Glutamatergic neuron (in vitro differentiated cells): ENCODE measurements at places on chromosomes 2 and 18. TPM values are rescaled to one million over a fixed set of nuclear protein-coding genes. Genes with fewer than 3 reads are reported as not detected.
A peak's percentile ranks its signal among the peaks of the same experiment; 100 is the strongest.

- no peak overlapping the region for H3K4me3 ChIP-seq
- no peak for DNase-seq
- H3K27ac ChIP-seq, result no peak overlapping the region
- peaks cover 4% of the 10 kb centered on the region for H3K4me1 ChIP-seq
- peaks cover 17% of the 10 kb centered on the region for H3K36me3 ChIP-seq
Measured at GRCh38 chr2:98715812-98716451, 15.0 kb downstream of the MGAT4A start.

GRCh38 chr2:134679745-134680144 is 39.1 kb downstream of the TMEM163 start:
- peaks cover 5% of the 10 kb centered on the region for H3K27me3 ChIP-seq
- no peaks in the 10 kb centered on the region for H3K36me3 ChIP-seq
- peaks cover 30% of the 10 kb centered on the region for H3K4me1 ChIP-seq
- no peak overlapping the region for H3K27ac ChIP-seq
- H3K4me3 ChIP-seq, result no peak overlapping the region

DNA sequence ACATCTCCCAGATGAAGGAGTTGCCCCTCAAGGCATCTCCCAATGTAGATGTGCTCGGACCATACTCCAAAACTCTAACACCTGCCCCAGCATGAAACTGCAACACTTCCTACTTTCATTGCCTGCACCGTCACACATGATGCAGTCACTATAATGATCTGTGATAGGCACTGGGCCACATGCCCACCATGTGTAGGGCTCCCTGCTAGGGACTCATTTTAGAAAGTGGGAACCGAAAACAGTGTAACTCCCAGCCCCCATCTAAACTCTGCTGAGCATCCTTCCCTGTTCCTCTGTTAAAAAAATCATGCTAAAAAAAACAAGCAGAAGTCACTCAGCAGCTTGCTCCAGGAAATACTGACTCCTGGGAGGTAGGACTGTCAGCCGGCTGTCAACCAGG is 496.1 kb upstream of the RAB6C start:
- peak overlapping the region; percentile 16 for H3K4me3 ChIP-seq
- no peaks in the 10 kb centered on the region for H3K27me3 ChIP-seq
- DNase-seq, result no peak
- no peaks in the 10 kb centered on the region for H3K36me3 ChIP-seq

GRCh38 chr2:37966326-37966725 is 41.2 kb downstream of the RMDN2 start:
- H3K4me1 ChIP-seq, result no peaks in the 10 kb centered on the region
- no peak overlapping the region for H3K27ac ChIP-seq
- H3K27me3 ChIP-seq, result peaks cover 10% of the 10 kb centered on the region

GRCh38 chr2:85719609-85720240 is 25.6 kb downstream of the GNLY start:
- H3K4me1 ChIP-seq, result peaks cover 14% of the 10 kb centered on the region
- H3K27me3 ChIP-seq, result peaks cover 4% of the 10 kb centered on the region
- no peak overlapping the region for H3K4me3 ChIP-seq
- peaks cover 5% of the 10 kb centered on the region for H3K36me3 ChIP-seq

CCDC74A gene
- 0.54 TPM for total RNA-seq

LMAN1 gene
- 52.3 TPM for total RNA-seq

RALBP1 gene
- total RNA-seq, result 38.1 TPM
